ENCODE measurements at places on chromosomes 5 and 9. TPM values are rescaled to one million over a fixed set of nuclear protein-coding genes. Genes with fewer than 3 reads are reported as not detected.
A peak's percentile ranks its signal among the peaks of the same experiment; 100 is the strongest.

DNA sequence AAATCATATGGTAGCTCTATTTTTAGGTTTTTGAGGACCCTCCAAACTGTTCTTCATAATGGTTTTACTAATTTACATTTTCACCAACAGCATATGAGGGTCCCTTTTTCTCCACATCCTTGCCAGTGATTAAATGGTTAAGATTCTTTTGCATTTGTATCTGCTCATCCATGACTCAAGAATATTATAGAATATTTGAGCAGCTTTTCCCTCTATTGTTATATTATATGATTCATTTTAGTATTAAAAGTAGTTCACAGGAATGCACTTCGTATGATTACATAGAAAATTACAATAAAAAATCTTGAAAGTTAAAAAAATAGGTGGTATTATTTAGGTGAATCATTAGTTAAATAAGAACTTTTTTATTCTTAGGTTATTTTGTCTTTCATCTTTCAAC lies 140.7 kb downstream of the WDR70 start:
- DNase-seq, result no peak

GRCh38 chr9:130461218-130461630 lies 16.5 kb downstream of the ASS1 start:
- no peak for DNase-seq

DNA sequence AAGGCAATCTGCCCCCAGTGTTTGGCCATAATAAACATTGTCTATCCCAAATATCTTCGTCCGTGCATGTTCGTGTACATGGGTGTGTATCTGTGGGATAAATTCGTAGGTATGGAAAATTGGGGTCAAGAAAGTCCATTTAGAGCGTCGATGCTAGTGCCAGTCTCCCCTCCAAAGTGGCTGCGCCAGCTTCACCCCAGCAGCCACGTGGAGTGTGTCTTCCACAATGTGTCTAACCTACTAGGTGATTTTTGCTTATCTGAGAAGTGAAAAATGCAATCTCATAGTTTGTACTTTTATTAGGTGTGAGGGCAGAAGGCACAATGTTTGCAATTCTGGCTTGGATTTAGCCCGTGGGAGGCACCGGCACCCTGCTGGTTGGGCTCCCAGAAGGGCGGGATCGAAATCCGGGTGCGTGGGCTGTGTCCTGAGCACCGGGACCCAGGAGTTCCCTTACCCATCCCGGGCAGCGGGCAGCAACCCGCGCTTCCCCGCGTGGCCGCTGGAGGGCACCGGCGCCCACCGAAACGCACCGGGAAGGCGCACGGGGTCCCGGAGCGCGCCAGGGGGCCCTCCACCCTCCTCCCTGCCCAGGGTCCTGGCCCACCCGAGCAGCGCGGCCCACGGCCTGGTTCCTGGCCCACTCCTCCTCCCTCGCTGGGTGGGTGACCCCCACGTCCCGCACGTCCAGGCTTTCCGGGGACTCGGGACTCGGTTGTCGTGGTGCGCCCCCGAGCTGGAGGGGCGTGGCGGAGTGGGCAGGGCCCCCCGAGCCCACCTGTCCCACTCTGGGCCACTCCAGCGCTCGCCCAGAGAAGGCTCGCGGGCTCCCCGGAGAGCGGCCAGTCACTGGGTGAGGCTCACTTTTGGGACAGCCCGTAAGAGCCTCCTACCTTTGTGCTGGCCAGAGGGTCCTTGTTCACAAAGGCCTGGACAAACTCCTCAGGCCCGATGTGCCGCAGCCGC lies 55.4 kb upstream of the RNF130 start:
- DNase-seq, result no peak

The LCN9 gene
- total RNA-seq, result not detected

DNA sequence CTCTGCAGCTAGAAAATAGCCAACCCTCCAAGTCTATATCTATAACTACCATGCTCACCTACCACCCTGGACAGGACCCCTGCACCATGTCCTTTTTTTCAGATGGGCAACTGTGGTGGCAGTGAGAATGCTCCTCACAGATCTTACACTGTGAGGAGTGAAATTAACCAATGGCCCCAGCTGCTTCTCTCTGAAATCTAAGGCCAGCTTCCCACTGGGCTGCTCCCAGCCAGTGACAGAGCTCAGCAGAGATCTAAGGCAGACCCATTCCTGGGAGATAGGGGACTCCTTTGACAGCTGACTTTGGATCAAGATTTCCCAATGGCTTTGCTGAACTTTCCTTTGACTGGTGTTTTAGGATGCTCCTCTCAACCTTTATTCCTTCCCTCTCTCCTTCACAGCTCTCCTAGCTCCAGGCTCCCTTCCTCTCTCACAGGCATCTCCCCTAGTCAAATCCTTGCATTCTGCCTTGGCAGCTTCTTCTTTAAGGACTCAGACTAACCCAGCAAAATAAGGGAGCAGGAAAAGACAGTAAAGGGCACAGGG lies 1.6 kb upstream of the ARAP3 start:
- DNase-seq, result no peak

The LAMC3 gene
- not detected for total RNA-seq

- no peak for DNase-seq
Measured at GRCh38 chr5:59025734-59026133, 442.9 kb downstream of the RAB3C start.

The LCN15 gene
- not detected for total RNA-seq

- DNase-seq, result no peak
Measured at GRCh38 chr5:133401731-133402347, 210.5 kb downstream of the FSTL4 start.

DNA sequence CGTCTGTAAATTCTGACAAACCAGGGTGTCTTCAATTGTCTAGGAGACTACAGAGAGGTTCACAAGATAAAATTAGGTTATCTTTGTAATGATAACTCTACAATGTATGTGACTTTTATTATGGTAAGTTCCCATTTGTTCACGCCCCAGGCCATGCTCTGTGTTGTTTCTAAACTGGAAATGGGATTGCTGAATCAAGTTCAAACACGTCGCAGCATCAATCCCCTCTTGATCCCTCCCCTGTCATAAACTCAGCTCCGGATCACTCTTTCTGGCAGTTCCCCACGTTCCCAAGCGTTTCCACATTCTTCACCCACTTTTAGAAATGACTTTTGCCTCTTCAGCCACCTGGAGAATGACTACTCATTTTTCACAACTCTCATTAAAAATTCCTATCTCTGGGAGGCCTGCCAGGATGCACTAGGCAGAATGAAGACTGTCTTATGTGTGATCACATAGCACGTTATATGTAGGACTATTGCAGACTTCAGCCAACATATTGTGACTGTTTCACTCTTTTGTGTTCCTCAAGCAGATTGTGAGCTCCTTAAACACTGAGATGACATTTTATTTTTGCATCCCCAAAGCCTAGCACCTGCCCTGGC lies 1124.2 kb upstream of the WWC1 start:
- no peak for DNase-seq

GRCh38 chr9:131628459-131629225 lies 83.3 kb downstream of the PRRT1B start:
- DNase-seq, result no peak

GRCh38 chr9:113997610-113998009 lies 80.5 kb downstream of the AMBP start:
- DNase-seq, result no peak

The WWC1 gene
- 20.8 TPM for total RNA-seq

The ACTBL2 gene
- total RNA-seq, result under 0.01 TPM

DNA sequence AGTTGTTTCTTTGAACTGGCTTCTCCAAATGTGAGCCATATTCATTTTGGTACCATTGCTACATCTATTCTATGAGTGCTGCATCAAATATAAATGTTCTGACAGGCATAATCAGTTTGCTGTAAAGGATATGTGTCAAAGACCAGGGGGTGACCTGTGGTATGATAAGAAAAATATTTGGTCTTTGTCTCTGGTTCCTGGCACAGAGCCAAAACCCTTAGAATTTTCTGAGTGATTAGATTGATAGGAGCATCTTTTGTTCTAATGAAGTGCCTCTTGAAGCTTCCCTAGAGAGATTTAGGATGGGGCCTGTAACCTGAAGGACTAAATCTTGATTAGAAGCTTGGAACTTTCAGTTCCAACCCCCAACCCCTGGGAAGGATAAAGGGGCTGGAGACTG lies 256.3 kb downstream of the NNT start:
- DNase-seq, result no peak

The OTULINL gene
- 0.79 TPM for total RNA-seq

The NEURL1B gene
- total RNA-seq, result 4.7 TPM

GRCh38 chr5:175290379-175290778 lies 153.6 kb downstream of the DRD1 start:
- DNase-seq, result no peak

DNA sequence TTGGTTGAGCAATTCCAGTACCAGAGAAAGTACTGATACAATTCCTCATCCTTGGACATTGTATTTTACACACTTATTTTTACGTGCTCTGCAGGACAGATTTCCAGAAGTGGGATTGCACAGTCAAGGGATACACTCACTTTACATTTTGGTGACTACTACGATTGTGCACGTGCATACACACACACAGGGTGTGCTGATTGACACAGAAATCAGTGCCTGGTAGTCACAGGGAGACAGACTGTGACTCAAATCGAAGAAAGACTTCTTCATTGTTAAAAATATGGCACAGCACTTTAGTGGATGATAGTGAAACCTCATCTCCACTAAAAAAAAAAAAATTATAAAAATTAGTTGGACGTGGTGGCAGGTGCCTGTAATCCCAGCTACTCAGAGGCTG lies 1.5 kb downstream of the GARIN3 start:
- DNase-seq, result no peak

DNA sequence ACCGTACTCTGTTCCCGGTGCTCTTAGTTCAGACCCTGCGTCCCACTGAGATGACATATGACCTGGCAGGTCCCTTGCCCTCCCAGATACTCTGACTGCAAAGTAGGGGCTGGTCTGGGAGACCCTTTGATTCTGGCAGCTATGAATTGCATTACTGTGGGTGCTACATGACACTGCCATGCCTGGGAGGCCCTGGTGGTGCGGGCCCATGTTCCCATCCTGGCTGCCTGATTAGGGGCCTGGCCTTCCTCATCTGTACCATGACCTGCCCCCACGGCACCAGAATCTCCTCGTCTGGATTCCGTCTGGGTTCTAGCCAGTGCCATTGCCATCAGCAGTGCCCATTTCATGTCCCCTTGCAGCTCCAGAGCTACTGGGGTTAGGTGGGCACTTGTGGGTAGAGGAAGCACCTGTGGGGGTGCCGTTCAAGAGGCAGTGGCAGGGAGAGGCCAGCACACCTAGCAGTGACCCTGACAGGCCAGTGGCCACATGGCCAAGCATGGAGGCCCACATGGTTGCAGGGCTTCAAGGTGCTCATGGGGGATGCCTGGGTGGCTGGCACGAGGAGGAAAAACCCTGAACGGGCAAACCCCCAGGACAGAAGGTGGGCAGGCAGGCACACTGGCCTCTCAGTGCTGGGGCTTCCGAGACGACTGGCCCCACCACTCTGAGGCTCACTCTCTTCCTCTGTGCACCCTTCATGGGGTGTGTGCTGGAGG lies 69.7 kb downstream of the PHF2 start:
- no peak for DNase-seq

- DNase-seq, result no peak
Measured at GRCh38 chr5:93422652-93423280, 158.3 kb downstream of the NR2F1-AS1 start.

The INSYN2B gene
- total RNA-seq, result not detected

The CER1 gene
- not detected for total RNA-seq

DNA sequence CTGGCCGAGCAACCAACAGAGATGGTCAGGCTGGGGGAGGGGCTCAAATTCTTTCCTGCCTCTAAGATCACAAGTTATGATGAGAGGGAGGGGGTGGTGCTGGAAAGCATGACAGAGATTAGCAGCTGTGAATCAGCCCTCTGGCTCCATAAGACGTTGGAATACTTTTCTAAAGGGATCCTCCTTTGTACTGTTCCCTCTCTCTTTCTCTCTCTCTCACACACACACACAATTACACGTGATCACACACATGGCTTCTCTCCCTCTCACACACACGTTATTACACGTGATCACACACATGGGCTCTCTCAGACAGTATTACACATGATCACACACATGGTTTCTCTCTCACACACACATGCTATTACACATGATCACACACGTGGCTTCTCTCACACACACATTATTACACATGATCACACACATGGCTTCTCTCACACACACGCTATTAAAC lies at the start of gene SLC45A2:
Gene SLC45A2 (minus strand): TSS at position 23 of the 454 bp plus-strand sequence. CDS start 110 bp downstream, outside the sequence.
- no peak for DNase-seq

DNA sequence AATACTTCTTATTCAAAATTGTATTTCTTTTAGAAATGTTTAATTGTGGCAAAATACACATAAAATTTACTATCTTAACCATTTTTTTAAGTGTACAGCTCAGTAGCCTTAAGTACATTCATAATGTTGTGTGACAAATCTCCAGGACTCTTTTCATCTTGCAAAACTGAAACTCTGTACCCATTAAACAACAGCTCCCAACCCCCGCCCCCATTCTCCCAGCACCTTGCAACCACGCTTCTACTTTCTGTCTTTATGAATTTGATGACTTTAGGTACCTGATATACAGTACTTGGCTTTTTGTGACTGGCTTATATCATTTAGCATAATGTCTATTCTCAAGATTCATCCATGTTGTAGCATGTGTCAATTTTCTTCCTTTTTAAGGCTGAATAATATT lies 2.8 kb upstream of the IL5 start:
- DNase-seq, result no peak

DNA sequence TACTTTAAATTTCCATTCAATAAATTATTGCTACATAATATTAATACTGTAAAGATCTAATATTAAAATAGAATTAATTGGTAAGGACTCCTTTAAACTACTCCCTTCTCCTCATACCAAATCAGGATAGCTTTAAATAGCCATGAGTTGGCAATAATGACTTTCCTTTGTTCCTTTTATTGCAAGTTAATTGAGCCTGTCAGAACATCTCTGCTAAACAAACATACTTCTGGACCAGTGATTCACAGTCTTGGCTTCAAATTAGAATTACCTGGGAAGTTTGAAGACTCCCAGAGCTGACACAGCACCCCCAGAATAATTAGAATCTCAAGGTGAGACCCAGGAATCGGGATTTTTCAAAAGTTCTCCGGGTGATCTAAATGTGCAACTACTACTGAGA lies 18.7 kb downstream of the C5orf58 start:
- peak; percentile 90 for DNase-seq

DNA sequence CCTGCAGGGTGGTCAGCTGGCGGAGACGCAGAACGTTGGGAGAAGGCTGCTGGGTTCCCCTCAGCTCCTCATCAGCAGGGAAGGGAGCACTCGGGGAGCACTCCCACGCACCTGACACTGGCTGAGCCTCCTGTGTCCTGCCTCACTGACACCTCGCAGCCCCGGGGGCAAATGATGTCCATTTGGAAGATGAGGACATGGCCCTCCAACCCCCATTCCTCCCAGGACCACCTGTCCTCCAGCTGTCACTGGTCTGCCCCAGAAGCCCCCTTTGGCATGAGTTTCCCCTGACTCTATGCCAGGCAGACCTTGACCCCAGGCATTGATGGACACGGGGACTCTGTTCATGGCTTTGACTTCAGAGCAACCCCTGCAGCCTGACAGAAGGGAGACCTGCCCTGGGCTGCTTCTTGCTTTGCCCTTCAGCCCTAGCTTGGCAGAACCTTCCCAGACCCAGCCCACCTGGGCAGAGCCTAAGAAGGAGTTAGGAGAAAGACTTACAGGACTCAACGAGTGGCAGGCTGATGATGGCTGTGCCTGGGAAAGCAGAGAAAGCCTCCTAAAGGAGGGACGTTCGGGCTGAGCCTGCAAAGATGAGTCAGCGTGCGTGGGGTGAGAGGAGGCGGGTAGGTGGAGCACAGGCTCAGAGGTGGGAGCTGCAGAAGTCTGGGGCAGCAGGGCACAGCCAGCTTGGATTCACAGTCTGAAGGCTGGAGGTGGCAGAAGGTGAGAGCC lies 90.6 kb downstream of the LMX1B start:
- DNase-seq, result peak; percentile 77

The LOX gene
- 1.4 TPM for total RNA-seq

Measured in bronchial epithelial cell (primary cell).